ENCODE measurements at places on chromosomes 3 and 15.

GRCh38 chr15:69675731-69676130 lies 223.1 kb downstream of the RPLP1 start:
- DNase-seq, result no peak

DNA sequence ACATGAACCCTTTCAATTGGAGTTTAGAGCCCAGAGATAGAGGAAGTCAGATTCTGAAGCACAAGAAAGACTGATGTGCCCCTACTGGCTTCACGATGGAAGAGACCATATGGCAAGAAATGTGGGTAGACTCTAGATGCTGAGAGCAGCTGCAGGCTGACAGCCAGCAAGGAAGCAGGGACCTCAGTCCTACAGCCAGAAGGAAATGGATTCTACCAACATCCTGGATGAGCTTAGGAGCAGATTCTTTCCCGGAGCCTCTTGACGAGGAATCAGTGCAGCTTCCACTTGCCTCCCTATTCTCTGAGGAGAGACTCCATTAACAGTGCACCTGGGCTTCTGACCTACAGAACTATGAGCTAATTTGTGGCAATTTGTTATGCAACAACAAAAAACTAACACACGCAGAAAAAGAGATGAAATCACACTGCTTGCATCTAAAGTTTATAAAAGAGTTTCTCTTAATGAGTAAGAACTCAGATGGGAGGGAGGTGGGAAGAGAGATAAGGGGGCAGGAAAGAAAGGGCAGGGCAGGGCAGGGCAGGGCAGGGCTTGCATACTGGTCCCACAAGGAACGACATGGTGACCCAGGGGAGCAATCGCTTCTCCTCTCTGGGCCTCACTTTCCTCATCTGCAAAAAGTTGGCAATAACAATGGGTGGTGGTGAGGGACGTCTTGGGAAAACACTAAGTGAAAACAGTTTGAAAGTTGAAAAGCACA lies 440.9 kb downstream of the FOXP1 start:
- no peak for DNase-seq

GRCh38 chr3:100144255-100144866 lies 30.1 kb upstream of the FILIP1L start:
- DNase-seq, result no peak

DNA sequence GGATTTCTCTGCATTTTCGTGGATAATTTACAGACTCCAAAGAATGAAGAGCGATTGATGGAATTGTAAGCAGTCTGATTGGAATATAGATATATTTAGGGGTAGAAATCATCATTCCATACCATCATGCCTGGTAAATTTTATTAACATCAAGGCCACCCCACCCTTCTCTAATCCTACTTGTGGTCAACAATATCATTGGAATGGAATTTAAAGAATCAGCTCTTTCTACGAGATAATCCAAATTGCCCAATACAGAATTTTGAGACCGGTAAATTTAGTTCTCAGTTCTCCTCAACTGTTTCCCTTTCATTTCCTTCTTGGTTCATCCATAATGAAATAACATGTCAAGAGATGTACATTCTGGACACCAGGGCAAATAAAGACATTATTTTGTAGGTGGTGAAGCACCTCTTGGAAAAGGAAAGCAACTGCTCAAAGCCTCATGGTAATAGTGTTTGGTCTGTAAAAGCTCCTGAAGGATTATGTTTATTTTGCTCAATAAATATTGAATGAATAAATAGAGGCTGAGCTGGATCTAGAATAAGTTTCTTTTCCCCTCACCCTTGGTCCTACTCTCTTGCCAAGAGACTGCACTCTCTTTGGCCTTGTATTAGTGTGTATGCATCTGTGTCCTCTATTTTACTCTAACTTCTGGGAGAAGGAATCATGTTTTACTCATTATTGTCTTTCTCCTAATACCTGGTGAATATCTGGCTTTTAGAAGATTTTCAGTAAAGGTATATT lies 133.7 kb upstream of the BCL6 start:
- peak; percentile 51 for DNase-seq

DNA sequence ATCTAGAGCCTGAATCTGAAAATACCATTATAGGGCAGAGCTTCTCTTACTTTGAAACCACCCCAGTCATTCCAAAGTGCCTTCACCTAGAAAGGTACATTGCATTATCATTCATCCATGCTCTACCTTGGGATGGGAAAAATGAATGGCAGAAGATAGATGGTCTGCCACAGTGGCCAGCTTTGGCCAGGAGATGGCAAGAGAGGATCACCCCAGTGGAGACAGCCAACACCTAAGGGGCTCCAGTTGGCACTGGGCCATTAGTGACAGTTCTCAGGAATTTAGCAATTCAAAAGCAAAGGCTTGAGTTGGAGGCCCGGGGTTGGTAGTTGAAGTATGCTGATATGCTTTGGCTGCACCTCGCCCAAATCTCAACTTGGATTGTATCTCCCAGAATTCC lies 253.6 kb upstream of the MRPL3 start:
- DNase-seq, result no peak

GRCh38 chr15:63483521-63484371 lies 20.6 kb upstream of the USP3 start:
- peak; percentile 57 for DNase-seq

DNA sequence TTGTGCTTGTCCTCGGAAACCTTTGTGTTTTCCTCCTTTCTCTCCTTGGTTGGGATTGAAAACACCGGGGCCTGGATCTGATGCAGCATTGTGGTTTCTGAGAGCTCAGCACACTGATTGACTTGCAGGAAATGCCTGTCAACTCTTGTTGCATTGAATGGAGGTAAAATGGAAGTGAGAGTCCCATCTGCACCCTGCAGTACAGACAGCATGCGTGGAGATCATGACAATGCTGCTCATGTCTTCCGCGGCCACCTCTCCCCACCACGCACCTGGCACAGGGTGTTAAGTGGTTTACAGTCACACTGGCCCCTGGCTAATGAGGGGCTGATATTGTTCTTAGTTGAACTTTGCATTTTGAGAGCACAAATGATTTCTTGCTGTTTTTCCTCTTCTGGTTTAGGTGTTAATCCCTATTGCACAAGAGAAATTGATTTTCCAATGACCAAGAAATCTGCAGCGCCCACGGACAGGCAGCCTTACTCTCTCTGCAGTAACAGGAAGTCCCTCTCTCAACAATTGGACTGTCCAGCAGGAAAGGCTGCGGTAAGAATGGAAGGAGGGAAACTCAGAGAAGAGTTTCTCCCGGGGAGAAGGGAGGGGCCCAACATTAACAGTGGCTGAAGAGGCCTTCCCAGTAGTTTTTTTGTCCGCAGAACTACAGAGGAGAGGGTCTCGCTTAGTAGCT lies 58.5 kb downstream of the STARD5 start:
- no peak for DNase-seq
